ENCODE measurements at places on chromosomes 11 and 22. TPM values are rescaled to one million over a fixed set of nuclear protein-coding genes. Genes with fewer than 3 reads are reported as not detected.

The PHOX2A gene
- total RNA-seq = 12.0 TPM

The OR6A2 gene
- total RNA-seq = 0.56 TPM

The ANO9 gene
- total RNA-seq = 1.8 TPM

The INPPL1 gene
- 62.8 TPM for total RNA-seq

The CCDC188 gene
- 0.54 TPM for total RNA-seq

The FLRT1 gene
- 3.7 TPM for total RNA-seq

The OR8A1 gene
- total RNA-seq = not detected
